ENCODE measurements at places on chromosomes 2 and 18.

DNA sequence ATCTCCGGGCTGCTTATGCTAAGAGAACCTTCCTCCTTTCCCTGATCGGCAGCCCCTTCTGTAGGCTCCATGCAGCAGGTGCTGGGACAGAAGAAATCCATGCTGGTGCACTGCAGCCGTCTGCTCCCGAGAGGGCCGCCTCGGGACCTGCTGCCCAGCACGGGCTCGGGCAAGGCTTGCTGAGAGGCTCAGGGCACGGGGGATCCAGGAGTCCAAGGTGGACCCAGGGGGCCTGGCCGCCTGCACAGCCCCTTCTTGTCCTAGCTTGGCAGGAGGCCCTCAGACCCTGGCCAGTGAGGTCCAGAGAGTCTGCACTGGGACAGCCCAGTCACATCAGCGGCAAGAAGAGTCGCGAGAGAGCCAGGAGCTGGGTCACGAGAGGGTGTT is 13.3 kb upstream of the DUSP2 start:
- no peak for DNase-seq

DNA sequence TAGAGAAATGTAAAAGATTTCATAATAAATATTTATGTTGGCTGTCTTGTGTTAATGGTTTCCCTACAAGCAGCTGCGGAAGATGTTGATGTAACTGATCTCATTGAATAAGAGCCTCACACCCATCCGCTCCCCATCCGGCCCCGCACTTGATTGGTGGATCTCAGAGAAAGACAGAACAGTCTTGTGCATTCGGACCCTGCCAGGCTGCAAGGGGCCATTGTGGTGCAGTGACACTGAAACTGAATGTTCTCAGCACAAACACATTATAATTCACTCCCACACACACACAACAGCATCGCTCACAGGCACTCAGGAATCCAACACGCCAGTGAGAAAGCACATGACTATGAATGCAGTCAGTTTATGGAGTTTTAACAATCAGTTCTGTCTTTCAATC is 47.8 kb downstream of the PRELID3A start:
- DNase-seq: no peak

GRCh38 chr2:62313449-62314227 is 117.7 kb downstream of the B3GNT2 start:
- DNase-seq: no peak

DNA sequence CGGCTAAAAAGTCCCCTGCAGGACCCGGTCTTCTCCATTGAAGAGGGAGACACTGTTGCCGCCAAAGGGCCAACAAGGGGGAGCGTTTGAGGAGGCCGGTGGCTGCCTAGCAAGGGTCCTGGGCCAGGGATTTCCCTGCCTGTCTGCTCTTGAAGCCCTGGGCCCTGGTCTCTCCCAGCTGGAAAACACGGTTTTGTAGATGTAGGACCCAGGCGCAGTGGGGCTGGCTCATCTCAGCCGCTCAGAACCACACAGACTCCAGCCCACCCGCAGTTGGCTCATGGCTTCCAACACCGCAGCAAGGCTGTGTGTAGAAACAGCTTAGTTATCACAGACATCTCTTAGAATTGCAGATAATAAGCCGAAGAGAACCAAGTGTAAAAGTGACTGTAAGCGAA is 57.1 kb upstream of the TWIST2 start:
- no peak for DNase-seq

DNA sequence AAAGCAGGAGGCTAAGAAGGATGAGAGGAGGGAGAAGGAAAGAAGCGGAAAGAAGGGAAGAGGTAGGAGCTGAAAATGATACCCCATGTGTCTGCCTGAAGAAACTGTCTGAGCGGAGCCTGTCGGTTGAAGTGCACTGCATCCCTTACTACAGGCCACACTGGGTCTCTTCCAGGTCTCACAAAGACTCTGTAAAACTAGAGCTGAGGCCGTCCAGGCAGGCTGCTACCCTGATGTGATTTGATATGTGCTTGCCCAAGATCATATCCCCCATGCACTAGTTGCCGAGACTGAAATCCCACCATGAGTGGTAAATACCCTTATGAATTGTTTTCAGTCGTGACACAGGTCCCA is 134.4 kb downstream of the MAIP1 start:
- DNase-seq: no peak

DNA sequence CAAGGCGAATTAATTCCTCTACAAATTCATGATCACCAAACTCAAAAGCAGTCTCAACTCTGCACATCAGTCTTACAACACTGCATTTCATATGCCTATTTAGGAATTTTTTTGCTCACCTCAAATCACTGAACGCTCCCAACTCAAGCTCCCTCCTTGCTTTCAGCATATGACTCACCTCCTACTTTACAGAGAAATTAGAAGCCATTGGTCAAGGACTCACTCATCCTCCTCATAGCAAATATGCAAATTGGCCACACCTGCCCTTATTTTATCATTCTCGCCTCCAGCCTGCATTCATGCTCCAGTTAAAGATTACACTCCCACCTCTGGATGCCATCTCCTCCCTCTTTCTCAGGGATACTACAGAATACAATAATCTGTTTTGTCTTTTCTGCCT is 148.8 kb downstream of the MBD2 start:
- DNase-seq: no peak

All from GM13977 (cell line).